PC-9 (cell line): ENCODE measurements at places on chromosomes 5 and 9. TPM values are rescaled to one million over a fixed set of nuclear protein-coding genes. Genes with fewer than 3 reads are reported as not detected.

Gene POLK
- total RNA-seq, result 19.2 and 20.9 TPM in 2 replicates

Gene PPP1R26
- total RNA-seq, result 41.2 and 46.9 TPM in 2 replicates

DNA sequence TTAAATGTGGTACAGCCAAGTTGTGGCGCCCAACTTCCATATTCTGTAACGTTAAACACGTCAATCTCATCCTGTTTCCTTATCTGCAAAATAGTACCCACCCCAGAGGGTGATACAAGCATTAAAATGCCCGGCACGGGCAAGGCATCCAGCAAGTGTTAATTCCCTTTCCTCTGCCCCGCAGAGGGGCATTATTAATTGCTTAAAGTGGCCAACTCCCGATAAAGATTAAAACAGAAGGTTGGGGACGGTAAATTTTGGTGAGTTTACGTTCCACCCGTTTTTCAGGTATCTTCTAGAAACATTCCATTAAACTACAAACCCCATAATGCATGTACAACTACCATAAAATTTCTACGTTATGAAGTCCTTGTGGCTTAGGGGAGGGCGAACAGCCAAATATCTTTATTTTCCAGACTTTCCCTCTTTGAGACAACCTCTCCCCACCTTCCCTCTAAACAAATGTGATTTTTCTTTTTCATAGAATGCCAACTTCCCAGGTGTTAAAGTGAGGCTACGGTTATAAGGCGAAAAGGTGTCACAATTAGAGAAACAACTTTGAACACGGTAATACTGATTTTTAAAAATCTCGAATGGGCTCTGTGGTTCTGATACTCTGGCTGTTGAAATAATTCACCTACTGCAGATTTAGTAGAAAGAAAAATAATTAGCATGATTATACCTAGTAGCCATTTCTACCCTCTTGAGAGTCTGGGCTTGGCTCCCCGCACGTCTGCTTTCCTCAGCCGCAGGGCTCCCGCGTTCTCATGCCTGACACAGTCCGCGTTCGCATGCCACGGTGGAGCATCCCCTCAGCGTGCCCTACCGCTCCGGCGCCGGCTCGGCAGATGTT, 1.2 kb upstream of the GPBP1 start:
- H3K4me3 ChIP-seq, result peak overlapping the region; percentile 76
- no peaks in the 10 kb centered on the region for H3K27me3 ChIP-seq
- peak; percentile 41 for DNase-seq

Gene SPATA31D4
- not detected in 2 replicates for total RNA-seq

DNA sequence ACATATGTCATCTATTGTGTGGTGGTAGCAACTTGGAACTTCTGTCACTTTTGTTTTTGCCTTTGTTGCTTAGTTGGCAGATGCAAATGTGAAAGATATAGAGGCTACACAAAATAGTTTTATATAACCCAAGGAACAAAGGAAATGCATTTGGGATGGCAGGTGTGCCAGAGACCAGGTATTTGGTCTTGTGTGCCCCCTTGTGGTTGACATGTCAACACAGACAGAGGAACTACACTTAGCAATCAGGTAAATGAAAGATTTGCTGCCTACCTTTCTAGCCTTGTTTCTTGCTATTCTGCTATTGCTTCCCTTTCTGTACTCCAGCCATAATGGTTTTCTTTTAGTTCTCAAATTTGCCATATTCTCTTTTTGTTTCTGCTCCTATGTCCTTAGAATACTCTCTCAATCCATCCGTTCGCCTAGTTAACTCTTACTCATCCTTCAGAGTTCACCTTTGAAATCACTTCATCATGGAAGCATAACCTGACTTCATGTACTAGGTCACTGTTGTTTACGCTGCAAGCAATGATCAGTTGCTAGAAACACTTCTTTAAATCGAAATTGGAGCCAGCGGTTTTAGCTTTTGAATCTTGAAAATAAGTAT, 119.5 kb downstream of the TRPM3 start:
- no peak overlapping the region for H3K27ac ChIP-seq
- peak; percentile 44 for DNase-seq
- H3K36me3 ChIP-seq, result no peaks in the 10 kb centered on the region
- no peaks in the 10 kb centered on the region for H3K4me1 ChIP-seq
- no peak overlapping the region for H3K4me3 ChIP-seq

DNA sequence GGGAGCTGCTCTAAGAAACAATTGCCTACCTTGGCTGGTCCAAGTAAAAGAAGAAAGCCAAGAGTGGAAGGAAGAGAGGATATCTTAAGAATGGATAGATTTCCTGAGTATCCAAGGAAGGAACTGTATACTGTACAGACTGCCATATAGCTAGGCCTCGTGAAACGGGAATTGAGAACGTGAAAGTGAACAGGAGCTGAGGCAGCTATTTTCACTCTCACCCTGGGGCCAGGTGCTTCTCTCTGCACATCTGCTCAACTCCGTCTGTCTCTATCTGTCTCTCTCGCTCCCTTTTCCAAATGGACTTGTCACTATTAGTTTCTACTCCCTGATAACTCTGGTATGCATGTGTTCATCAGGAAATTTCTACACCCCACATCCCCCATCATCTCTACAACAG, 35.9 kb upstream of the TESK1 start:
- H3K27ac ChIP-seq, result no peak overlapping the region
- H3K27me3 ChIP-seq, result no peaks in the 10 kb centered on the region
- no peak overlapping the region for H3K4me3 ChIP-seq
- H3K4me1 ChIP-seq, result no peaks in the 10 kb centered on the region
- no peaks in the 10 kb centered on the region for H3K36me3 ChIP-seq

DNA sequence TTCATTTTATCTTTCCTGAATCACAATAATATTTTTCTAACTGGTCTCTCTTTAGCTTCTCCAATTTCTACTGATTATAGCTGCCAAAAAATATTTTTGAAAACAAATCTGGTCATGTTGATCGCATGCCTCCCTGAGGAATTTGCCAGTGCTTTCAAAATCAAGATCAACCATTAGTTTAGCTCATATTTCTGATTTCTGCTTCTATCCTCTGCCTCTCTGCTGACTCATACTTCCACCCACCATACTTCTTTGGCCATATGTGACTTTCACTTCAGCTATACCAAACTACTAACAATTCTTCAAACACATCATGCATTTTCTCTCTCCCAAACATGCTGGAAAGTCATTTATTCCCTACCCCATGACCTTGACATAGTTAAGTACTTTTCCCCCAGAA, 636.5 kb downstream of the TLE1 start:
- H3K27me3 ChIP-seq, result no peaks in the 10 kb centered on the region
- no peak for DNase-seq
- no peaks in the 10 kb centered on the region for H3K4me1 ChIP-seq
- H3K27ac ChIP-seq, result no peak overlapping the region

DNA sequence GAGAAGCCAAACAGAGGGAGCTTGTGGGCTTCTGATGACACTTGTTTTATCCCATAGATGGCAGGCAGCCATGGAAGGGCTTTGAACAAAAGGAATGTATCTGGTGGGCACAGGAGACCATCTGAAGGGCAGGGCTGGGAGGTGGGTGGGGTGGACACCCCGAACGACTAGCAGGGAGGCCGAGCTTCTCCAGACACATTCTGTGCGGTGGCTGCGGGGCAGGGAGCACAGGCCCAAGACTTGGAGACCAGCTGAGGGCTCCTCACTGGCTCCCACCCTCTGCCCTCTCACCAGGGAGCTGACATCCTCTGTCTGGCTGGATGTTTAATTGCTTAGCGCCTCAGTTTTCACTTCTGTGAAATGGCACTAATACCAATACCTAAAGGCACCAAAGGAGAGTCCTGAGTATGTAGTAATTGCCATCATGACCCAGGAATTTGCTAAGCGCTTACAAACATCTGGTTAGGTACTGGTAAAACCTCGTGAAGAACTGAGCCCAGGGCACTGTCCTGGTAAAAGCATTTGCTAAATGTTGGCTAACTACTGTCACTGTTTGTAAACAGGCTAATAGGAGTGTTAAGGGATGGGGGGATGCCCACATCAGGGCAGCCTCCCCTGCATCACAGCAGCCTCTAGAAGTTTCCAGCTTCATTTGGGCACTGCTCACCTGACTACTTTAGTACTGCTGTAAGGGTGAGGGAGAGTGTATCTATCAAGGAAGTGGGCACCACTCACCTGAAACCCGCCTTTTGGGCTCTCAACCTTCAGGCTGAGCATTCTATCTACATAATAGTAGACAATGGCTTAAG, 2.1 kb upstream of the PHF2 start:
- no peaks in the 10 kb centered on the region for H3K27me3 ChIP-seq
- H3K4me3 ChIP-seq, result no peak overlapping the region
- no peak for DNase-seq
- peaks cover 14% of the 10 kb centered on the region for H3K4me1 ChIP-seq
- H3K36me3 ChIP-seq, result no peaks in the 10 kb centered on the region
- H3K27ac ChIP-seq, result no peak overlapping the region

Gene DROSHA
- 154 and 162 TPM in 2 replicates for total RNA-seq

Gene TNC
- total RNA-seq, result 1.1 and 1.9 TPM in 2 replicates

DNA sequence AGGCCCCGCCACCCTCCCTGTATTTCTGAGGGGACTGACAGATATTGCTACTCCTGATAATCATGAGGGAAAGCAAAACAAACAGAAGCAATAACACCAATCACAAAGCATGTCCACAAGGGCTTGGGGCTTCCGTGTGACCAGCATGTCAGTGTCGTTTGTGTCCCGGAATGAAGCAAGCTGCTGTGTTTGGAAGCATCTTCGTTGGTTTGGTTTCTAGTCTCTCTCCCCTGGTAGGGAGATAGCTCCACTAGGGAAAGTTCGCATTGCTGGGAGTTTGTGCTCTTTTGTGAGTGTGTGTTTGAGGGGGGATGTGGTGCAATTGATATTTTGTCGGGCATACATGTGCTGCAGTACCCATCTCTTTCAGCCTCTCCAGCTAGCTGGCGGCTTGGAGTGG, 1.4 kb downstream of the GRIA1 start:
- H3K36me3 ChIP-seq, result no peaks in the 10 kb centered on the region
- peaks cover 55% of the 10 kb centered on the region for H3K27me3 ChIP-seq
- H3K27ac ChIP-seq, result no peak overlapping the region
- H3K4me3 ChIP-seq, result no peak overlapping the region
- H3K4me1 ChIP-seq, result no peaks in the 10 kb centered on the region

Gene C5orf34
- total RNA-seq, result 16.0 and 22.6 TPM in 2 replicates

Gene SLC34A3
- 1.4 and 2.5 TPM in 2 replicates for total RNA-seq

GRCh38 chr9:125240649-125240999, 519 bp downstream of the HSPA5 start:
- peak; percentile 32 for DNase-seq
- H3K27me3 ChIP-seq, result no peaks in the 10 kb centered on the region
- peak overlapping the region; percentile 92 for H3K4me3 ChIP-seq
- peak overlapping the region; percentile 88 for H3K27ac ChIP-seq

Gene FST
- 0.63 and 0.65 TPM in 2 replicates for total RNA-seq

GRCh38 chr5:150195736-150196485, 6.0 kb downstream of the SLC6A7 start:
- no peak overlapping the region for H3K4me3 ChIP-seq
- no peak for DNase-seq
- H3K27ac ChIP-seq, result no peak overlapping the region
- H3K27me3 ChIP-seq, result peaks cover 27% of the 10 kb centered on the region
- 0 out of 2 replicates have a peak, but pooled peaks cover under 1% of the 10 kb centered on the region for H3K4me1 ChIP-seq

GRCh38 chr5:21085791-21086190, 1097.8 kb upstream of the CDH18 start:
- no peak for DNase-seq
- H3K4me1 ChIP-seq, result no peaks in the 10 kb centered on the region
- H3K36me3 ChIP-seq, result no peaks in the 10 kb centered on the region
- no peaks in the 10 kb centered on the region for H3K27me3 ChIP-seq

DNA sequence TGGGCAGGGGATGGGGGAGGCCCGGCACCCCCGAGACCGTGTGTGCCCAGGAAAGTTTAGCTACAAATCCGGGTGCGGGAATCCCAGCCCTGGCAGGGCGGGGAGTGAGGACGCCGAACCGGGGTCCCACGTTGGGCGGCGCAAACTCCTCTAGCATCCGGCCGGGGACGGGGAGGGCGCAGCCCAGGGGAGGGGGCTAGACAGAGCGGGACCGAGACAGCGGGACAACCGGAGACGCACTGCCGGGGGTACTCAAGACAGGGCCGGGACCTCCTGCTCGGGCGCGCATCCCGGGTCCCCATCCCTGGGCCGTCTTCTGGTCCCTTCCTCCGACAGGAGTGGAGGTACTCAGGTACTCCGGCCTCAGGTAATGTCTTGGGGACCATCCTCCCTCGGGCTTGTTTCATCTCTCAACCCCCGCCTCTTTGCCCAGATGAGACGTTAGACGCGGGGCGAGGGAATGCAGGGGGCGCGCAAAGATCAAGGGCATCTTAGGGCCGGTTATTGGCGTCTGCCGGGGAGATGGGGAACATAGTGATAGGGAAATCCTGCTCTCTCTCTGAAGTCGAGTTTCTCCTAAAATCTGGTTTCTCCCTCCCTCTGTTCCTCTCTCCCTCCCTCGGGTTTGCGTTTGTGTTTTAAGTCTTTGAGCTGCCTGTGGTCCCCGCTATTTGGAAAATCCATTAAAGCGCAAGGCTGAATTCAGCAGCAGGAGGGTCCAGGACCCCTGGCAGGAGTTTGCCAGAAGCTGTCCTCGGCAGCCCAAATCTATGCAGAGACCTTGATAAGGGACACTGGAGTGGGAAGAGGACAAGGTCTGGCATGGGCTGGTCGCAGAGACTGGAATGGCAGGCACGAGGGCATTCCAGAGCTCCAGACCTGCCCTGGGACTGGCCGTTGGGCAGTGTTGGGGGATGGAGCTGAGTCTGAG, 815 bp downstream of the PDZD2 start:
- H3K4me1 ChIP-seq, result no peaks in the 10 kb centered on the region
- H3K27ac ChIP-seq, result no peak overlapping the region
- no peak for DNase-seq
- peaks cover 78% of the 10 kb centered on the region for H3K27me3 ChIP-seq
- no peaks in the 10 kb centered on the region for H3K36me3 ChIP-seq
- no peak overlapping the region for H3K4me3 ChIP-seq

Gene SOX30
- total RNA-seq, result 0.11 TPM in 1 of 2 replicates, not detected in the other

Gene MLANA
- not detected in 2 replicates for total RNA-seq

Gene PCDHA8
- not detected in 2 replicates for total RNA-seq

DNA sequence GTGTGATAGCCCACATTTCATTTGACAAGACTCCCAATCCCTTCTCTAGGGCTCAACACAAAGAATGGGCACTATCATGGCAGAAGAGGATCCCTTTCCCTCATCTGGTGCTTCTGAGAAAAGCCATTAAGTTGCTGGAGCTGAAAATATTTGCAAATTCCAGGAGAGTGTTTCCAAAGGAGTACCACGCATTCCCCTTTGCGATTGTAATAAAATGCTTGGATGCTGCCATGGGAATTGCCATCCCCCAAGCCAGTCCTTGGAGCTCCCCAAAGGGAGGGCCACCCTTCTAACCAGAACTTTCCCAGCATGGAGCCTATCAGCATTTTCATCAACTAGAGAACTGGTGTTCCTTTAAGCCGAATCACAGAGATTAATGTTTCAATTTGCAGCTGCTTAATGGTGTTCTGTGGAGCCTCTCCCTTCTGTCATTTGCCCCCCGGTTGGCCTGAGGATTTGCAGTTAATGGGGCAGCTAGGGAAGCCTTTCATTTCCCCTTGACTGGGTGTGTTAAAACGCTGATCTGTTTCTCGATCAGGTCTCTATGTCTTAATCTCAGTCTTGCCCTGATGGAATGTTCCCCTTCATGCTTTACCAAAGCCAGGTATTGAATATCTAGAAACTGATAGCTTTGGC, 133.0 kb downstream of the ENC1 start:
- no peaks in the 10 kb centered on the region for H3K36me3 ChIP-seq
- H3K27me3 ChIP-seq, result no peaks in the 10 kb centered on the region
- no peak overlapping the region for H3K27ac ChIP-seq
- no peaks in the 10 kb centered on the region for H3K4me1 ChIP-seq

Gene SLC6A19
- not detected in 2 replicates for total RNA-seq

Gene IL4
- not detected in 2 replicates for total RNA-seq
